ENCODE measurements at places on chromosomes 5 and 9.
A peak's percentile ranks its signal among the peaks of the same experiment; 100 is the strongest.

DNA sequence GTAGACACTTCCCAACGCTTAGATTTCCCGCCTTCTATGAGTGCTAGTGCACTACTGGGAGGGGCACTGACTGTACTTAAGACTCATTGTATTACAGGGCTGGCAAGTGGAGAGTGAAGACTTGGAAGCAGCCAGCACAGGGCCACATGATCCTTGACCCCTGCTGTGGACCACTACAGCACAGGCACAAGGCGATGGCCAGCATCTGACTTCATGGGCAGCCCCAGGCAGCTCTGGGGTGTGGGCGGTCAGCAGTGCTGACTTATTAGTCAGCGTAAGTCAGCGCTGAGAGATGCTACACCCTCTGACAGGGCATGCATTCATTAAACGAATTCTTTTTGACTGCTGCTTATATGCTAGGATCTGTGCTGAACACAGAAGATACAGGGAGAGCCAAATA lies 9.3 kb downstream of the SLC46A2 start:
- DNase-seq = no peak

- peak; percentile 39 for DNase-seq
Measured at GRCh38 chr5:173331956-173332479, 3.8 kb upstream of the STC2 start.

DNA sequence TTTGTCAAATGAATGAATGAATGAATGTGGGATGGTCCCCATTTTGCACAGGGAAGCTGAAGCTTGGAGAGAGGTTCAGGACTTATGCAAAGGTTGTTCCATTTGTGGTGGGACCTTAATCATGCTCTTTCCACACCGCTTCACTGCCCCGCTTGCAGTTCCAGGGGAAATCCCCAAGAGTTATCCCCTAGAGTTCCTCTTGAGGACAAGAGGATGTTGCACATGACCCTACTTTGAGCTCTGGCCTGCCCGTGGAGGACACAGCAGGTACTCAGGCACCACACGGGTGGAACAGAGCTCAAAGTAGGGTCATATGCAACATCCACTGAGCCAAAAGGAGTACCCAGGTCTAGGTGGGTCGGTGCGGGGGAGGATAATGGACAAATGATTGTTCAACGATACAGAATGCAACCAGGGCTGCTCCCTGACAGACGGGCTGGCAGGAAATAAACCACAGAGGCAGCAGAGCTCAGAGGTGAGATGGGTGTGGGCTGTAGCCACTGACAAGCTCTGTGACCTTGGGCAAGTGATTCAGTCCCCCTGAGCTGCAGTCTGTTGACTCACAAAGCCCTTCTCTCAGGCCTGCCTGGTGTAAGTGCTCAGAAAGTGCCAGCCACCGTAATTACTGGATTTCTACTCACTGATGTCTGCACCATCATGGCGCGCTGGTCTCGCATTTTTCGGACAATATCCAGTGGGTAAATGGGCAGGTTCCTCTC lies 60.3 kb upstream of the EPB41L4B start:
- no peak for DNase-seq

DNA sequence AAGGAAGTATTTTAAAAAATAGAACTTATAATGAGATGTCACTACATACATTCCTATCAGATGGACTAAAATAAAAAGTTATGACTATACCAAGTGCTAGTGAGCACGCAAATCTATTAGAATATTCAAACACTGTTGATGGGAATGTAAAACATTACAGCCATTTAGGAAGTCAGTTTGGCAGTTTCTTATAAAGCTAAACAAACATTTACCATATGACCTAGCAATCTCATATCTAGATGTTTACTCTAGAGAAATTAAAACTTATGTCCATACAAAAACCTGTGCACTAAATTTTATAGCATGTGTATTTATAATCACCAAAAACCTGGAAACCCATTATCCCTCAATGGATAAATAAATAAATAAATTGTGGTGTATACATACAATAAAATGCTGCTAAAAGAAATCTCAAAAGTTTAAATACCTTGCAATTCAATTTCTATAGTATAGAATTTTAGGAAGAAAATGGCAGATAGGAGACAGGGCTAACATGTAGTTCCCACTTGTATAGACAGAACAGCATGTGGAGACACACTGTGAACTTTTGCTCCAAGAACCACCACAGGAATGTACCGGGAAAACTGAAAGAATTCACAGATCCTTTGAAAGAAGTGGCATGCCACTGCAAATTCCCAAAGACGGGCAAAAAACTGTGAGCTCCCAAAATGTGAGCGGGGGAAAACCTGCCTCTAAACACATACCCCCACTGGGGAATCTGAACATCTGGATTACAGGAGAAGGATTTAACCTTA lies 174.6 kb upstream of the SPEF2 start:
- no peak for DNase-seq

DNA sequence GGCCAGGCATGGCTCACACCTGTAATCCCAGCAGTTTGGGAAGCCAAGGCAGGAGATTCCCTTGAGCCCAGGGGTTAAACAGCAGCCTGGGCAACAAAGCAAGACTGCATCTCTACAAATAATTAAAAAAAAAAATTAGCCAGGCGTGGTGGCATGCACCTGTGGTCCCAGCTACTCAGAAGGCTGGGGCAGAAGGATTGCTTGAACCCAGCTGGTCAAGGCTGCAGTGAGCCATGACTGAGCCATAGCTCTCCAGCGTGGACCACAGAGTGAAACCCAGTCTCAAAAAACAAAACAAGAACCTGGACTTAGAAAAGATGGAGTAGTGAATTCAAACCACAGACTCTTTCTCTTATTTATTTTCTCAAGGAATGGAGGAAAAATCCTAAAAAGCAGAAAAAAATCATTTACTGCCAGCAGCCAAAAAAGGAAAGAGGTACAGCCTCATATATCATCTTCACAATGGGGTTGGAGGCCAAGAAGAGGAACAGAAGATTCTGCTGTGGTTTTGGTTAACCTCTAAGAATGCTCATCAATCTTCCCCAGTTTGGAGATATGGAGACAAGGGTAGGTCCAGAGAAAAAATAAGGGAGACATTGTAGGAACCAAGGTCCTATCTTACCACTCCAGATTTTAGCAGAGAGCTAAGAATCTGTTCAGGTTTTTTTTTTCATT lies 40.0 kb upstream of the MYO10 start:
- no peak for DNase-seq

DNA sequence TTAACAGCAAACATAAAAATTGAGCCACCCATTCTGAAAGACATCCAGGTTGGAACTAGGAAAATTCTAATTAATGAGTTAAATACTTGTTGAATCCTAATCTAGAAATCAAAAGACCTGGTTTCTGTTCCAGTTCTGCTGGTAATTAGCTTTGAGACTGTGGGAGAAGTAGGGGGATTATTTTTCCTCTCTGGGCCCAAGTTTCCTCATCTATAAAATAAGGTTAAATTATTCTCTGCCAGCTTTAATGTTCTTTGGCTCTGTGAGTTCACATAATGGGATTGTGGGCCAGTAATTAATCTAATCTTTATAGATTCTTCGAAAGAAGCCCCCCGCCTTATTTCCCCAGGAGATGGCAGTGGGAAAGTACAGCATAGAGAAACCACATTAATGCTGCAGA lies 104.6 kb downstream of the ENC1 start:
- no peak for DNase-seq

GRCh38 chr5:135203593-135204036 lies 169.6 kb upstream of the PITX1 start:
- DNase-seq = no peak

DNA sequence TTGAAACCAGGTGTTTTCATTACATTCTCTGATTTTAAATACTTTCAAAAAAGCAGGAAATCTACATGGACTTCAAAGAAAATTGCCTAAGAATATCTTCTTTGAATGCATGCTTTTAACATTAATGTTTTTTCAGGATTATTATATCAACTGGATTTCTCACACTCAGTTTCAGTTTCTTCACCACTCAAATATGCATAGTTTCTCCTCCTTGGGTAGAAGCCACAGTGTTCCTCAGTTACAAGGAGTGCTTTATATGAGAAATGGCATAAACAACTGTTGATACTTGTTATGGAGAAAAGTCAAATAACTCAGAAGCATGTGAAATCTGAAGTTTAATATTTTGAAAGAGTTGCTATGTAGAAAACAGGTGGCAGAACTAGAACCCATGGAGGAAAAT lies 196.9 kb downstream of the DMRTA1 start:
- DNase-seq = no peak

- DNase-seq = no peak
Measured at GRCh38 chr5:59317774-59318205, 575.7 kb downstream of the PDE4D start.

GRCh38 chr9:84799251-84799650 lies 129.7 kb downstream of the NTRK2 start:
- no peak for DNase-seq

DNA sequence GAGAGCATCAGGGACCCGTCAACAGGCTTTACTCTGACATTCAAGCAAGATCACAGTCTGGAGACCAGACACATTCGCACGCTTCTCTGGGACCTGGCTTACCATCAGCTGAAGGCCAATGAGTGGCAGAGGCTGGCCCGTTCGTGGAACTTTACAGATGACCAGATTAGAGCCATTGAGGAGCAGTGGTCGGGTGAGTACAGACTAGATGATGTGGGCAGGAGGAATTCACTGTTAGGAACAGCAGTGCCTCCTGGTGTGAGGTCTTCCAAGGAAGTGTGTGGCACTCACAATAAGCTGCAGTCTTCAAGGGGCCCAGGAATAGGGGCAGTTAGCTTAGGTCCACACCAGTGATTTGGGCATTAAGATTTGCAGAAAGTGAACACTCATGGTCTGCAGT lies 50.4 kb downstream of the POC5 start:
- DNase-seq = no peak

GRCh38 chr9:131385296-131385695 lies 8.6 kb upstream of the PRRC2B start:
- DNase-seq = no peak

DNA sequence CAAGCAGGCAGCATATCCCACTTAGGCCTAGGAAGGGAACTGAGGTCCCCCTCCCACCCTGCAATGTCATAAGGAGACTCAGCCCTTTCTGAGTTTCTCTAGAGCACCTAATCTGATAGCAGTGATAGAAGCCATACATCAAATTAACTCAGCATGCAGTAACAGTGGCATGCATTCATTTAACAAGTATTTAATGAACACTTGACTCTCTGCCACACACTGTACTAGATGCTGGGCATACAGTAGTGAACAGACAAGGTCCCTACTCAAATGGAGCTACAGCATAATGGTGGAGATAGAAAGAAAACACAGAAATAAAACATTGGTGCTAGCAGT lies 58.6 kb downstream of the SLC22A5 start:
- DNase-seq = no peak

DNA sequence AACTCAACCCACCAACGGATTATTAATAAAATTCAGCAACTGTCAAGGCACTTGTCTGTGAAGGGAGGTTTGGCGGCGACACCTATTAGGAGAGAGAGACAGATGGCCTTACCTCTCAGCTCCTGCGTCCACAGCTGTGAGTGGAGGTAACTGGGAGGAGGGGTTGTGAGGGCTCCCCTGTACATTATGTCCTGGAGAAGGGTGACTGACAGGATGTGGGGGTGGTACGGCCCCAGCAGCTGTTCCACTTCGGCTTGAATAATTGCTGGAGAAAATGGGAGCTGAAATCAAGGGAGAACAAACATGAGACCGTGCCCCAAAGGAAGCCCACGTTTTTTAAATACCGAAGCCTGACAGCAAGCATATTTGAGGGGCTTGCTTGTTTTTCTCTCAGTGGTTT lies 353.5 kb upstream of the RFX3 start:
- DNase-seq = no peak

- DNase-seq = no peak
Measured at GRCh38 chr9:115845648-115846312, 307.8 kb upstream of the PAPPA start.

DNA sequence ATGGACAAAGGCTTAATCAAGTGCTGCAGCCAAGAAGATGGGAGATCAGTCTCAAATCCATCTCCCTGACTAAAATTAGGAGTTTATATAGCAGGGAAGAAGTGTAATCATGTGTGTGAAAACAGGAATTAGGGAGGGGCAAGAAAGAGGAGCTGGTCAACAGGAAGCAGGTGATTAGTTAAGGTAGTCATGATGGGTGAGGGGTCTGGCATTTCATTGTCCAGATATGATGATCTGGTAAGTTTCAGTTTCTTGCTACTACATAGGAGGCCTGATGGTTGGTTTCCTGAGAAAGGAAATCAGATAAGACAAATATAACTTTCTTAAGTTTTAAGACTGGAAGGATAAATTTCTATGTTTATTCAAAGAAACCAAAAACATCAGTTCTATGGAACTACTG lies 455.6 kb upstream of the GRAMD2B start:
- no peak for DNase-seq

- no peak for DNase-seq
Measured at GRCh38 chr9:86389628-86390027, 35.4 kb upstream of the TUT7 start.

DNA sequence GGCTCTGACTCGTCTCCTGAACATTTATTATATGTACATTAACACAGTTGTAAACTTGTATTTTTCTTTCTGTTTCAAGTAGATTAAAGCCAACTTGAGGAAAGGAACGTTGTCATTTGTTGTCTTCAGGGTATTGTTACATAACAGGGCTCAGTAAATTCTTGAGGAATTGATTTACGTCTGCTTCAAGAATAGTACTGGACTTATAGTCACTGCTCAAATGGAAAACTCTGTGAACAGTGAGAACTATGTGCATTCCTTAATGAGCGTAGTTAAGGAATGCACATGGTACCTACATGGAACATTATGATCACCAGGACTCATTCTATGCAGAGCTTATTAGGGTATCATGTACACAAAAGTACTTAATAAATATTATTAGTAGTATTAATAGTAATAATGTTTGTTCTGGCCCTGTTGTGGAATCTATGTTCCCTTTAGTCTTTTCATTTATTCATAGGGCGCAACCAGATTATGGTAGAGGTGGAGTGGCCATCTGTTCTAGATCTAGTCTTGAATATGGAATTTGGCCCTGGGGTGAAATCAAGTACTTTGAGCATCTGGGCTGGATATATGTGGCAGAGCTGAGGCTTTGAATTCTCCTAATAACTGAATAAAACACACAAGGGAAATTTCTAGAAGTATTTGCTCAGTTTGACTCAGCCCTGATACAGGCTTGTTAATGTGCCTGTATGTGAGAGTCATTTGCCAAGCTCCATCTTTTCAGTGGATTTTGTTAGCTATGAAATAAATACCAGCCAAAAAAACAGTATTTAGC lies 108.6 kb upstream of the SH3GL2 start:
- no peak for DNase-seq

GRCh38 chr5:73093943-73094342 lies 26.4 kb upstream of the TMEM171 start:
- DNase-seq = peak; percentile 14

DNA sequence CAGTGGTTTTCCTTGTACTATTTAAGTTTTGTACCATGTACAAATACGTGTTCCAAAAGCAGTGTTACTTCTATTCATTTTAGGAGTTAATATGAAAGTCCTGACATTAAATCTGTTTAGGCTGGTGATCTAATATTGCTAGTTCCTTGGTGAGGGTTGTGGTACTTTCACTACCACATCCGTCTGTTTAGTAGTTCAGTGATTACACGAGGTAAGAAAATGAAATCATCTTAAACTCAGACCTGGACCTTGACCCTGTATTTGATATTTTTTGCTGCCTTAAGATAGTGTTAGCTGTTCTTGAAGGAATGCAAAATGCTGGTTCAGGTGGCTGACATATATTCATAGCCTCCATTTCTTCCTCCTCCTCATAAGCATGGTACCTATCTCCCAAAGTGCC lies 50.3 kb downstream of the MTAP start:
- DNase-seq = no peak

Data from caudate nucleus (tissue), 63 donors.